ENCODE measurements at places on chromosomes 12 and 14.

DNA sequence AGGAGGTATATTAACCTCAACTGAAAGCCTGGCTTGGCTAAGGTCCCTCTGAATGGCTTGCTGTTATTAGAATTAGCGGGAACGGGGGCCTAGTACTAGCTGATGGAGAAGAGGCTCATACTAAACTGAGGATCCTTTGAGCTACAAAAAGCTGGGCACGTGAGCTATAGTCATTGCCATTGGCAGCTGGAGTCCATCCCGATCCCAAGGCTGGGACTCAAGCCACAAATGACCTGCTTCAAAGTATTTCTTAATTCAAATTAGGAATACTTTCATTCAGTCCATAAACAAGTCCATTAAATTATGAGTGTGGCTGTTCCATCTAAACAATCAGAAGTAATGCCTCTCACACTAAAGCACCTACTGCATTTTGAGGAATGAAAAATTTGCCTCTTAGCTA lies 114.5 kb downstream of the DACT1 start:
- DNase-seq, result no peak

DNA sequence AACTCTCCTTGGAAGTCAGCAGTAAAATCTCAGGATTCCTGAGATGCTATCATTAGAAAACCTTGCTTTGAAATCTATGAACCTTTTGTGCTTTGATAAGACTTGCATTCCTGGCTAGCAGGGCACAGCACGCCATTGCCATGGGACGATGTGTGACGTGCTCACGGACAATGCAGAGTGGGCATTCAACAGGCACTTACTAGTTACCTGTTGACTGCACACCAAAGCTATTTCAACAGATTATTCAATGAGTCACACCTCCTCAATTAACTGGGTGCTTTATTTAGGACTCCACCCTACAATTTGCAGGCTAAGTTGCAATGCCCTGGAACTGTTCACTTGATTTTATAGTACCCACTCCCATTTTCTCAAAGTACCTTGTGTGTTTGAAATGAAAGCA lies 11.3 kb downstream of the NOS1 start:
- no peak for DNase-seq

DNA sequence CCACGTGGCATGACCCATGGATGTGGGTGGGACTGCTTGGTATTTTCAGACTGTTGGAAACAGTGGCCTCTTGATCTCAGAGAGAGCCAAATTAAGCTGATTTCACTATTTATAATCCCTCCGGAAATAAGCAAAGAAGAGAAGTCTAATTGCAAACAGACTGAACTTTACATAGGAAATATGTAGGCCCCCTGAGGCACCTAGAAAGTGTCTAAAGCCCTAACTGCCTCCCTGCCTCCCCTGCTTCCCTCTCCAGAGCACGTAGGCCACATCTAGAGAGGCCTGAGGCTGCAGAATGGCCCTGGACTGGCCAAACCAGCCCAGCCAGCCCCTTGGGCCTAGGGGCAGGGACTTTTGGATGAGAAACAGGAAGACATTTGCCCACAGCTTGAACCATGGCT lies 123.8 kb downstream of the ZFP36L1 start:
- no peak for DNase-seq

DNA sequence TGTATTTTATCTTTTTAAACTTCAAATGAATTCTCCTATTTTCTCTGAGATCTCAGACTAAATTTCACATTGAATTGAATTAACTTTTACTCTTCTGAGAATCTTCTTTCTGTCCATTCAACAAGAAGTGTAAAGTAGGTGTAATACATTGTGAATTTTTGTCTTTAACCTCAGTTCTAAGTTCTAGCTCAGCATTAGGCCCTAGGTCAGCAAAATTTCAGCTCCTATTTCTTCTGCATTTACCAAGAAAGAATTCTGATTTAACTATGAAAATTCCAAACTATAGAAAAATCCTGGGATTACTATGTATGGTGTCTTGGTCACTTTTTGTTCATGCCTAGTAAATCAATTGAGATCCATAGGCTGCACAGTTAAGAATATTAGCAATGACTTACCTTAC lies 110.9 kb upstream of the MYF6 start:
- DNase-seq, result no peak

- no peak for DNase-seq
Observed at GRCh38 chr12:52233462-52234207, 592 bp downstream of the KRT7 start.

- DNase-seq, result no peak
Observed at GRCh38 chr14:46198676-46199075, 452.9 kb downstream of the RPL10L start.

DNA sequence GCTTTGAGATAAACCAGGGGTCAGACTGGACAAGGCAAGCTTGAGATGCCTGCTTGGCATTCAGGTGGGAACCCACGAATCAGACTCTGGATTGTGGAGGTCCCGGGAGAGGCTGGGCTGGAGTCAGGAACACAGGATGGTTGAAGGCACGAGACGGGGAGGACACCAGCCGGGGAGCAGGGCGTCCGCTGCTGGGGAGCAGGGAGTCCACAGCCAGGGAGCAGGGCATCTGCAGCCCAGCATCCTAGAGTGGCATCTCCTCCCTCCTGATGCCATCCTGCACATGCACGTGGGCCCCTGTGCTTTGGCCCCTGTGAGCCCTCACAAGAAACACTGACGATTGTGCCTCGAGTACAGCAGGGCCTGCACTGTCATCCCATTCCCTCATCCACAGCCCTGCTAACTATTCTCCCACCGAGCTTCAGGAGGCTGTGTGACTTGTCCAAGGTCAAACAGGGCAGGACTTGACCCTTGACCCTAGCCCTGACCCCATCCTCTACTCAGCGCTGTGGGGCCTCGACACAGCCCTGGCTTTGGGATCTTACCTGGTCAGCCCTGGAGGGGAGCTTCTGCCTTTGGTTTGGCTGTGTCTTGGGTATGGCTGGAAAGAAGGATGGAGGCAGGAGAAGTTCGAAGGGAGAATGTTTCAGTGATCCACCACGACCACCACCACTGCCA lies 45.1 kb downstream of the CFAP251 start:
- no peak for DNase-seq

GRCh38 chr14:100135784-100136183 lies 23.7 kb downstream of the DEGS2 start:
- DNase-seq, result no peak

DNA sequence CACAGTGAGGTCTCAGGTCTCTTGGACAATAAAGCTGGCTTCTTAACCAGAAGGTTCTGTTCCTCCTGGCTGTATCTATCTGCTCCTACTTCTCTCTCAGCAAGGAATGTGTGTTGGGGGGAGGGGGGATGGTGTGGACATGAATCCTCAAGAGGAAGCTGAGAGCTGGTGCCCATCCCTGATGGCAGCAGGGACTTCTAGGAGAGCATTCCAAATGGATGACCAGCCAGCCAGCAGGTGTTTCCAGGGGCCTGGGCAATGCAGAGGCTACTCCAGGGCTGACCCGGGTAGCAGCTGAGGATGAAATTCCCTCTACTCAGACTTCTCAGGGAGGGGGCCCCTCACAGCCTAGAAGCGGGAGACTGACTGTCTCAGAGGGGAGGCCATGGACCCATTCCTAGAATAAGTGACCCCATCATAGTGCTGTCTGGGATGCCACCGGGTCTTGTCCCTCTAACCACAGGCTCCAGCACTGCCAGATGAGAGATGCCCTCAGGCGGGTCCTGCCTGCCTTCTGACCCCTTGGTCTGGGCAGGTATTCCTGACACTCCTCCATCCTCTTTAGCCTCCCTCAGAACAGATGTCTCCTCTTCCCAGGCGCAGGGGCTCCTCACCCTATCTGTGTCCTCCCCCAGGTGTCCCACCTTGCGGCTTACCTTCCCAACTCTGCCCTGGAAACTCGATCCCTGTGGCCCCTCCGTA lies 1.2 kb downstream of the RAB15 start:
- no peak for DNase-seq
